ENCODE measurements at places on chromosomes 2 and 18.

GRCh38 chr2:154713675-154714074, 15.2 kb downstream of the KCNJ3 start:
- no peak for DNase-seq

DNA sequence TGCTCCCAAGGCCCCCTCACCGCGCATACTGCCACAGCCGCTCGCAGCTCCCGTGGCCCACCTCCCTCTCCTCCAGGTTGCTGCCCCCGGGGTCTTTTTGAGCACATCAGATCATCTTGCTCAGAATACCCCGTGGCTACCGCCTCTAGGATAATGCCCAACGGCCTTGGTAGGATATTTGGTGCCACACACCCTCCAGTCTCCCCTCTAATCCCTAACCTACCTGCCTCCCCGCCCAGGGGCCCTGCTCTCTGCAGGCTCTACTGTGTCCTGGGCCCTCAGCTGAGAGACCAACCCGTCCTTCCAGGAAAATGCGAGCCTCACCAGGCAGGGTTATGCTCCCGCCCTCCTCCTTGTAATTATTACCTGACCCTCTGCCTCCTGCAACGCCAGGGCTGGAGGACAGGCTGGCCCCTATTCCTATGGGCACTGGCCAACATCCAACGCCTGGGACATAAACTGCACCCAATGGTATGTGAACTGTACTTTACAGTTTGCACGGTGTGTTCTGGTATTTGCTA, 1.5 kb upstream of the MTCL1 start:
- no peak for DNase-seq

- no peak for DNase-seq
These were observed 25.6 kb upstream of the PRLH start for GRCh38 chr2:237540823-237541222.

GRCh38 chr2:129872446-129872845, 107.0 kb upstream of the RAB6C start:
- DNase-seq, result no peak

GRCh38 chr2:105410554-105410953, 11.7 kb upstream of the FHL2 start:
- DNase-seq, result no peak

GRCh38 chr18:4921548-4921947, 275.5 kb downstream of the AKAIN1 start:
- DNase-seq, result no peak

DNA sequence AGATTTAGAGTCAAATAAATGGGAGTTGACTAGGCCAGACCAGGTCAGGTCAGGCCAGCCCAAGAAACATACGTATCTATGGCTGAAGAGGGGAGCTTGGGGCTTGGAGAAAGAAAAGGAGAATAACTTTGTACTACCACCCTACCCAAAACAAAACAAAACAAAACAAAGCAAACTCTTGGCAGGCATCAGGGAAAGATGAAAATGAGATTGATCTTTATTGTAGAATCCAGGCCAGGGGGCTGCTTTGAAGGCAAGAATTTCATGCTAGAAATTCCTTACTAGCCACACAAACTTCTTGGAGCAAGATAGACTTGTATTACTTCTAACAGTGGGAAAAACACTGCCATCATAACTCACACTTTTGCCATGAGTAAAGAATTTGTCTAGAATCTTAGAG, 26.2 kb downstream of the QPCT start:
- no peak for DNase-seq

DNA sequence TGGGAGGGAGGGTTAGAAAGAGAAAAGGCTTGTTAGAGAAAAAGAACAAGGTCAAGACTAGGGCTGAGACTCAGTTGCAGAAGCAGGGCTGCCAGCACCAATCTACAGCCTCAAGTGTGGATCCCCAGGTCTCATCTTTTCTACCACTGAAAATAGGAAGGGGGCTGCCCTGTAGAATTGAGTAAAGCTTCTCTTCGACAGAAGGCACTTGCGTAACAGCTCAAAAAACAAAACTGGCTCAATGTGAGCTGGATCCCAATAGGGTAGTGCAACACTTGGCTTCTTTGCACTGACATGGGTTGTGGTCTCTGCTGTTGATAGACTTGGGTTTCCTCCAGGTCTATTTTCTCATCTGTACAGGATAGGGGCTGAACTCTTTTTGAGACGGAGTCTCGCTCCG, 1.8 kb upstream of the MPV17 start:
- no peak for DNase-seq

DNA sequence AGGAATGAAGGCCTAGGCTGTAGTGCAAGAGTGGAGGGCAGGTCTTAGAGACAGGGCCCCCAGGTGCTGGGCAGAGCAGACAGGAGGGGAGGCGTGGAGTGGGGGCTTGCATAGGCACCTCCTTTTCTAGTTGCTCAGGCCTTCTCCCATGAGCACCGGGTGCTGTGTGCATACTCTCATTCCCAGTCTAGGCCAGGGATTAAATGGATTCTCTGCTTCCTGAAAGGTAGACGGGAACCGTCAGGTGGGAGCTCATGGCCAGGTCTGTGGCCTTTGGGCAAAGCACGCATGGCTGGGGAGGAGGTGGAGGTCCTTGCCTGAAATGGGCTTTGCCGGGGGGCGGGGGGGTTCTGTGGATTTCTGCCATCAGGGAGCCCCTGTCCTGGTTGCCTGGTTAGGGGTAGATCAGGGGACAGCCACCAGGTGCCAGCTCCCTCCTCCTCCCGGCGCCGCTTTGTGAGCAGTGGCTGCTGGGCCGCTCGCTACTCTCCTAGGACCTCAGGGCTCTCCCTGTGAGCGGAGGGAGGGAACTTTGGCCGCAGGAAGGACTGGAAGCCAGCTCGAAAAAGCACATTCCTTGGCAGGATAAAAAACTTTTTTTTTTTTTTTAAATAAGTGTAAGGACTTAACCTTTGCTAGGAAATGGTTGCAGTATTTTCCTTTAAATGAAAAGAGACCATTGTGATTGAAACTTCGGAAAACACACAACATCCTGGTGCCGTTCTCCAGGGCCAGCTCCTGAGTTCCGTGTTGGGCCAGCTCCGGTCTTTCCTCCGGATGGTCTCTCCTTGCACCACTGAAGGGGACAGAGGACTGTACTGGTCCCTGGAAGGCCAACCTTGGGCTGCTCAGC, 82.8 kb upstream of the HAAO start:
- no peak for DNase-seq

- DNase-seq, result no peak
These were observed 848.8 kb downstream of the TDRD15 start for GRCh38 chr2:21972586-21972985.

DNA sequence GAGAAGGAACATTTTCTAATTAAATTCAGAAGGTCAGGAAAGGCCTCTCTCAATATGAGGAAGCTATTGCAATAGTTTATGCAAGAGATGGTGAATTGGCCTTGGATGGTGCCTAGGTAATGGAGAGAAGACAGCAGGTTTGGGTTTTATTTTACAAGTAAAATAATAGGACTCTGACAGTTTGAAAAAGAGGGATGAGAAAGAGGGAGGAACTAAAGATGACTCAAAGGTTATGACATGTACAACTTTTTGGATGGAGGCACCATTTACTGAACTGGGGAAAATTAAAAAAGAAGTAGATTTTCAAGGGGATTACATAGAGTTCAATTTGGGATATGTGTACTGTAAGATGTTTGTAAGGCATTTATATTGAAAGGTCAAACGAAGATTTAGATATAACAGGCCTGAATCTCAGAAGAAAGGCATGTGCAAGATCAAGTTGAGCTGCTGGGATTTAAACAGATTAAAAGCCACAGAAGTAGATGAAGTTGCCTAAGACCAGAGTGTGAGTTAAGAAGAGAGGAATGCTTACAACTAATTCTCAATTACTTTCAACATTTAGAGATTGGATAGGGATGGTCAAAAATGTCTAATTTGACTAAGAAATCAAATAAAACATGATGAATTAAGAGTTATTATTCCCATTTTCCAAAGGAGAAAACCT, 12.3 kb upstream of the ASNSD1 start:
- no peak for DNase-seq

GRCh38 chr2:55109219-55109891, 59.1 kb upstream of the RTN4 start:
- no peak for DNase-seq
